ENCODE measurements at places on chromosomes 1 and 21. TPM values are rescaled to one million over a fixed set of nuclear protein-coding genes. Genes with fewer than 3 reads are reported as not detected.

Gene KRTAP13-2
- total RNA-seq = not detected

Gene CRYBG2
- total RNA-seq = 0.25 TPM

Gene PDPN
- 70.3 TPM for total RNA-seq

Gene TSACC
- total RNA-seq = not detected

Gene POU3F1
- total RNA-seq = under 0.01 TPM

Gene ACKR1
- not detected for total RNA-seq

Gene TNFRSF9
- 0.13 TPM for total RNA-seq

Gene CFAP57
- total RNA-seq = 0.25 TPM

Gene S100A16
- 429 TPM for total RNA-seq
